Mesothelial cell of epicardium (in vitro differentiated cells): ENCODE measurements at places on chromosomes 5 and 9. TPM values are rescaled to one million over a fixed set of nuclear protein-coding genes. Genes with fewer than 3 reads are reported as not detected.
A peak's percentile ranks its signal among the peaks of the same experiment; 100 is the strongest.

GRCh38 chr9:106843371-106843770 is 19.6 kb upstream of the ZNF462 start:
- DNase-seq = no peak

ZNF462 gene
- total RNA-seq = 139 to 154 TPM (median 140 TPM) in 3 replicates

- DNase-seq = peak; percentile 48
Measured at GRCh38 chr9:19127871-19128500, 694 bp upstream of the PLIN2 start.

- DNase-seq = no peak
Measured at GRCh38 chr9:85171163-85171562, 501.6 kb downstream of the NTRK2 start.

DNA sequence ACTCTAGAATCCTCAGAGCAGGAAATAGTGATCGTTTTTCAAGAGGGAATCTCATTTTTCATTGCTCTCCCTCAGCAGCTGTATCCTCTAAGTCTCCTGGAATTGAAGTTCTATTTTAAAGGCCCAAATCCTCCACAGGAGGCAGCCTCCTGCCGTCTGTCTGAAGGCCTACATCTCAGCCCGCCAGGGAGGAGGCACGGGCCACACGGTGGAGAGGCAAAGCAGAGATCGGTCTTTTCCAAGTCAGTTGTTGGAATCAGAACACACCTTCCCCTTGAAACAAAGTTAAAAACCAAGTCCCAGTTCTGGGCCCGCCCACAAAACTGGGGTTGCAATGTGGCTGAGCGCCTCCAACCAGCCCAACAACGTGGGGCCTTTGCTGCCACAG is 68.7 kb downstream of the RAPGEF1 start:
- no peak for DNase-seq

GRCh38 chr9:84000186-84000585 is 19.6 kb downstream of the RMI1 start:
- no peak for DNase-seq

DNA sequence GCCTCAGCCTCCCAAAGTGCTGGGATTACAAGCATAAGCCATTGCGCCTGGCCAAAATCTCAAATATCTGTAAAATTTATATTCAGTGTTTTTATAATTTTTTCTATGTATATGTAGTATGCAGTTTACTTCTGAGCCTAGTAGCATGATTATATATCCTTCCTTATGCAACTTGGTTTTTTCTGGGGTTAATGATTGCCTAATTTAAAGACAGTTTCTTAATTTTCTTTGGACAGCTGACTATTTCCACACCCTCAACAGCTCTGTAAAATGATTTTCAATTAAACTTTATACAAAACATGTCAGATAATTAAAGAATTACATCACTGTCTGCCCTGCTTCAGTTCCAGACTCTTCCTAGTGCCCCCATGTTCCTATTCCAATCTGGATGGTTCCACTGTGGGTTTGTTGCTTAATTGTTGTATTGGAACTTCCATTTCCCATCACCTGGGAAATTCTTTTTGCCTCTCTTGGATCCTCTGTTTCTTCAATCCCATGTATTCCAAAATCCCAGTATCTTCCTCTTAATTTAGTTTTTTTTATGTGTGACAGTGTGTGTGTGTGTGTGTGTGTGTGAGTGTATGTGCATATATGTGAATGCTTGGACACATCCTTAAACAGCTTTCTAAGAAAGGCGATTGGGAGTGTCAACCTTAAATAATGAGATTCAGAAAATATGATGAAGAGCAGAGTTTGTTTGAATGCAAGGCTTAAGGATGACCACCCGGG is 53.2 kb downstream of the C5orf22 start:
- no peak for DNase-seq

- DNase-seq = peak; percentile 87
Measured at GRCh38 chr5:180291943-180292831, at the start of gene MAPK9. TSS of gene MAPK9 (minus strand) at chr5:180292083. CDS start at chr5:180280561, 11,522 bp downstream.

DNA sequence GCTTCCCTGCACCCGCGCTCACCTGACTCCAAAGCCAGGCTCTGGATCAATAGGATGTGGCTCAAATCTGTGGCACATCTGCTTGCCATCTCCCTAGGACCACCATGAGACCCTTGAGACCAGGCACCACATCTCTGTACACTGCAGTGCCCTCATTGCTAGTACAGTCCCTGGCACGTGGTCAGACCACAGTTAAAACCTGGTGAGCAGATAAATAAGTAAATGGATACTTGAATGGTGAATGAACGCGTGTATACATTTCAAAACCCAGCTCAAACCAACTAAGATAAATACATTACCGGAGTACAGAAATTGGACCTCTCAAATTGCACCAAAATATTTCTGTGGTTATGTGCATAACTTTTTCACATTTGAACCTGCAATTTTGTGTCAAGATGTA is 221.2 kb upstream of the IRX4 start:
- DNase-seq = no peak

GRCh38 chr9:36623280-36623679 is 50.6 kb downstream of the MELK start:
- no peak for DNase-seq

DNA sequence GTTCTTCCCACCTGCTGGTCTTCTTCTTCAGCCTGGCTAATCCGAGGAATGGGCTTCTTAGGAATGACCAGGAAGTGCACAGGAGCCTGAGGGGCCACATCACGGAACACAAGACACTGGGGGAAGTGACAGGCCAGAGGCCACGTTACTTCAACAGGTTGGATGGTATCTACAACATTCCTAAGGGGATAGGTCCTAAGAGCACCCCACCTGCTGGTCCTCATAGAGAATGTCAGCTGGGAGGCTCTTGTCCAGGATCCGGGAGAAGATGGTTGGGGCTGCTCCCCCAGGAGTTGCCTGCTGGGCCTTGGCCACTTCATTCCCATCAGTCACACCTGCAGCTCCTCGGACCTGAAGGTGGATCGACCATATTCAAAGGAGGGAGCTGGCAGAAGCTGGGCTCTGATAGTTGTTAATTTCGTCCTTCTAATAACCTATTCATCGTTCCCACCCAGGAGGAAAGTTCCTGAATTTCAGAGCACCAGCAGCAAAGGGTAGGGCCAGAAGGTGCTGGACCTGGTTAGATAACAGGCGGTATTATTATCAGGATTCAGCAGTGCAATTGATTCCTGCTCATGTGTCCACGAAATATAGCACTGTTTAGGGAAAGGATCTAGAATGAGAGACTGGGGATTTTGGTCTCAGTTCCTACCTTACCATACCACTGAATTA is 1.3 kb downstream of the HINT2 start:
- no peak for DNase-seq

GRCh38 chr9:133880851-133881661 is 111.1 kb downstream of the VAV2 start:
- DNase-seq = peak; percentile 68

GRCh38 chr5:73234204-73234555 is 61.2 kb downstream of the TMEM174 start:
- no peak for DNase-seq

DNA sequence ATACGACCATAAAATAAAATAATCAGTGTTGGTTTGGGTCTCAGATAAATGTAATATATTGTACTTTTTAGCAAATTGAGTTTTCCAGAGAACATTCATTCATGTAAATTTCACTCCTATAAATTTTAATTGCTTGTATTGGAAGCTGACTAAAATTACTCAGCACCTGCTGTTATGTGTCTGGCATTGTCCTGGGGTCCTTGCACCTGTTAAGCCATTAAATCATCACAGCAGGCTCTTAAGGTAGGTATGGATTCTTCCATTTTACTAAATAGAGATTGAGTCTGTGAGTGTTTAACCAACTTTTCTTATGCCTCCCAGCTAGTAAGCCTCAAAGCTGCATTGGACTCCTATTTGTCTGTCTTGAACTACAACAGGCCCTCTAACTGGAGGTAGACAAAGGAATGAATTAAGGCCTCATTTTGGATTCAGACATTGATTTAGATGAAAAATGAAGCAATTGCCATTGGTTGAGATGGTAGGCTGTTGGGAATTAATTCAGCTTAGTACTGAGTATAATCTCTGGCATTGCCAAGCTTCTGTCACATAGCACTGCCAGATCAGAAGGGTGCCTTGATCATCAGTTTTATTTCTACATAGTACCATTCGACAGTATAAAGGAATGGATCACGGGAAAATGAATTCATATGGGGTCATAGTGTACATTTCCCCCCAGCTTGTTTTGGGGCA is 78.9 kb downstream of the PARP8 start:
- DNase-seq = no peak

DNA sequence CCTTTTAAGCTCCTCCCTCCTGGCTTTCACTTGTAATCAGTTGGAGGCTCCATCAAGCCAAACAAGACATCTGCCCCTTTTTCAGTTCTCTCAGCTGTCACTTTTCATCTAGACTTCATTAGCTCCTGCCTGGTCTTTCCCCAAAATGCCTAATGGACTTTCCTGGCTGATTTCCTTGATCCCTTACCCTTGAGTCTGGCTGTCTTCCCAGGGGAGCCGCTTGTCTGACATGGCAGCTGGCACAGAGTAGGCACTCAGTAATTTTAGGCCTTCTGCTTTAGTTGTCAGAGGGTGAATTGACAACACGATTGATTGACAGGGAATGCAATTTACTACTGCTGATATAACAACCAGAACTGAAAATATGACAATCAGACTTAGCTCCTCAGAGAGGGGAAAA is 2.1 kb downstream of the C9orf153 start:
- no peak for DNase-seq

- DNase-seq = no peak
Measured at GRCh38 chr9:91419222-91420191, 4.1 kb downstream of the NFIL3 start.

DNA sequence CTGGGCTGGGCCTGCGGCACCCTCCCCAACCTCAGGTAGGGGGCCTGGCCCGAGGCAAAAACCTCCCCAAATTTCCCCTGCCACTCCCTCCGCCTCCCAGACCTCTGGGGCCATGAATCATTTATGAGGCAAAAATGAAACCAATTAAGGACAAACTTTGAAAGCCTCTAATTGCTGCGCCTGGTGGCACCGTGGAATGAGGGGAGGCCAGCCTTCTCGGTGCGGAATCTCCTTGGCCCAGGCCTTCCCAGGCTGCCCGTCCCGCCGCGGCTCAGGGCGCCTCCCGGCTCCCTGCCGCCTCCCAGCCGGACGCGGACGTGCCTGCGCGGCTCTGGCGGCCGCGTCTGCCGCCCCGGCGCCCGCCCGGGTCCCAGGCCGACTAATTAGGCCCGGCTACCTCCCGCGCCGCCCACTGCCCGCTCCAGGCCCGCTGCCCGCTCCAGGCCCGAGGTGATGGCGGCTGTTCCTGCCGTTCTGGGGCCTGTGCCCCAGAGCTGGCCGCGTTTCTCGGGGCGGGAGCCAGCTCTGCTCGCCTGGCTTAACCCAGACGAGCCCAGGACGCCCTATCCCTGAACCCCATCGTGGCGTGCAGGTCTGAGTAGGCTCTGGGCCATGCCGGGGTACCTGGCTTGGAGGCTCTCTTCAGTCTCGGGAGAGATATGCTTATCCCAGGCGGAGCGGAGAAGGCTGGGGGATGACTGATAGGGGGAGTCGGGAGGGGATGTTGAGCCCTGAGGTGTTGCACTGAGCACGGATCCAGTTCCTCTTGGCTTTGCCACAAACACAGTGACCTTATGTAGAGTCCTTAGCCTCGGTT is 20.1 kb downstream of the CXXC5 start:
- no peak for DNase-seq

- no peak for DNase-seq
Measured at GRCh38 chr5:158716668-158717067, 383.0 kb downstream of the EBF1 start.

GRCh38 chr5:14129123-14129522 is 14.0 kb upstream of the TRIO start:
- DNase-seq = no peak

DNA sequence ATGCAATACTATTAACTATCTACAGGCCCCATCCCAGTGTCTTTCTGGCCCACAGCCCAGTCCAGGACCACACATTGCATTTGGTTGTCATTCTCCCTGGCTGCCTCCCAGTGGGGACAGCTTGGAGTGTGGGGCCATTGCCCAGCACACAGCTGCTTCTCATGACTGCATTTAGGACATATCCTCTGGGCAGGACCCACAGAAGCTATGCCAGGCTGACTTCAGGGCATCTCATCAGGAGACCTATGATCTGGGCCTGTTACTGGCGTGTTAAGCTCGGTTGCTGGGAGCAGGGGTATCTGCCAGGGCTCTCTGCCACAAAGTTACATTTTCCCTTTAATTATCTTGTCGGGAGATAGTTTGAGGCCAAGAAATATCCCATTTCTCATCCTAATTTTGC is 32.1 kb upstream of the CLPTM1L start:
- no peak for DNase-seq

SHOC1 gene
- not detected in 3 replicates for total RNA-seq

DNA sequence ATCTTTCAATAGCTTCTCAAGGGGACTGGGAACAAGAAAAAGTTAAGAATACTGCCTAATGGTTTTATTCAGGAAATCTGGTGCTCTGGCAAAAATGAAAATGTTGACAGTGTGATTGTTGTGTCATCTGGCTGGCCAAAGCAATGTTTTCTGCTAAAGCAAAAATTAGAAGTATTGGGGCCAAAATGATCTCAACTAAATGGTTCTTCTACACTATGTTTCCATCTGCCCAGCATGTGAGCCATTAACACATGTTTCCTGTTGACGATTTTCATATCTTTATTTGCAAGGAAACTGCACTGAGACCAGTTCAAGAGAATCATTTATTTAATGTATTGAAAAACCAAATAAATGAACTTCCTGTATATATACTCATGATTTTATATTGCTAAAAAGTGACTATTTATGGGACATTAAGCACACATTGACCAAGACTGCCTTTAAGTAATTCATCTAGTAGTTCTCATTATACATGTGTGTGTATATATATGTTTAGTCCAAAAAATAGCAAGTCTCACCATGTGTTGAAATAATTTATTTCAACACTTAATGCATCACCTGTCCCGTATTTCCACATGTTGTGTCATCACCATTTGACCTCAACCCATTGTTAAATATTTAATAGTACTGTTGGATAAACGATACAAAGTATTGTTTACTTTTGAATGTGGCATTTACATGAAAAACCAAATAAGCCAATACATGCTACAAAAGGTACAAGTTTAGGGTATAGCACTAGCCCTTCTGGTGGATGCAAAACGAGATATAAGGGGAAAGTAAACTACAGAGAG is 7.5 kb upstream of the FST start:
- no peak for DNase-seq

- no peak for DNase-seq
Measured at GRCh38 chr5:90351101-90351500, 58.5 kb downstream of the CETN3 start.

DNA sequence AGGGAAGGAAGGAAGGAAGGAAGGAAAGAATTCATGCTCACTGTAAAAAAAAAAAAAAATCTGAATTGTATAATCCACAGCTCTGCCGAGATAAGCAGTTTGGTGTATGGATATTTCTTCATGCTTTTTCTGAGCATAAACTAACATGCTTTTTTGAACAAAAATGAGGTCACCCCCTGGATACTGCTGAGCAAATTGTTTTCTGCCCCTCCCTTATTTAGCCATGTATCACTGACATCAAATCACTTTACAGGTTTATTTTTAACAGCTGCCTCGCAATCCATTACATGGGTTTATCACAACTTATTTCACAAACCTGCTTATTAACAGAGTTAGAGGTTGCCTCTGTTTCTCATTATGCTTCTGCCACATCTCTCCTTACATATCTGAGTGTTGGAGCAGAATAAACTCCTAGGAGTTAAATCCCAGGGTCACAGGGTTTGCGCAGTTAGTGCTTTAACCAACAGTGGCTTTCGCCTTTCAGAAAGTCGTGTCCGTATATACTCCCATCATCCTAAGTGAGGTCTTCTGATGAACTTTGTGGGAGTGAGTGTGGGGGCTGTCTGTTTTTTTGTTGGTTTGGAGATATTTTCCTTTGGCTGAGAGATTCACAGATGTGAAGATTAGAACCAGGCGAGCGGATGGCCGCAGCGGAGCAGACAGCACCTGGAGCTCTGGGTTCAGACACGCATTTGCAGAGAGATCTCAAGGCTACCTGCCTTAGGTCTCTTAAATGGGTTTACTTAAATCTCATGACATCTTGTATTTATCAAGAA is 57.7 kb downstream of the AK8 start:
- no peak for DNase-seq

NKD2 gene
- total RNA-seq = 52.8 to 65.1 TPM (median 63.4 TPM) in 3 replicates
